ENCODE measurements at places on chromosomes 7 and 10.

DNA sequence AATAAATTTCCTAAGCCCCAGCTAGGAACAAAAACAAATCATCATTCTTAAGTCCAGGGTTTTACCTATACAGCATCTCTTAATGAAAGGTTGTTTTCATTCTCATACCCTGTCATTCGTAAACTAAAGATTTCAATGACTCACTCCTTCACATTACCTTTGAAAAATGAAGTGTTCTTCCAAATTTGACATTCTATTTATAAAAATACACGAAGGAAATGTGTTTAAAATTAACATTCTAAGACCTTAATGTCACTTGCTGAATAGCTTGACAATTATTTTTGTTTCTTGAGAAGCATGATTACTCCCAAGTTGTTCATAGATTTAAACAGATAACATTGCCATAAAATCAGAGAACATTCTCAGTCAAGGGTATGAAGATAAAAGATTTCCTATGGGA is 1188.3 kb upstream of the SORCS1 start:
- DNase-seq, result no peak

GRCh38 chr10:94315975-94316464 is 46.7 kb downstream of the NOC3L start:
- DNase-seq, result no peak

DNA sequence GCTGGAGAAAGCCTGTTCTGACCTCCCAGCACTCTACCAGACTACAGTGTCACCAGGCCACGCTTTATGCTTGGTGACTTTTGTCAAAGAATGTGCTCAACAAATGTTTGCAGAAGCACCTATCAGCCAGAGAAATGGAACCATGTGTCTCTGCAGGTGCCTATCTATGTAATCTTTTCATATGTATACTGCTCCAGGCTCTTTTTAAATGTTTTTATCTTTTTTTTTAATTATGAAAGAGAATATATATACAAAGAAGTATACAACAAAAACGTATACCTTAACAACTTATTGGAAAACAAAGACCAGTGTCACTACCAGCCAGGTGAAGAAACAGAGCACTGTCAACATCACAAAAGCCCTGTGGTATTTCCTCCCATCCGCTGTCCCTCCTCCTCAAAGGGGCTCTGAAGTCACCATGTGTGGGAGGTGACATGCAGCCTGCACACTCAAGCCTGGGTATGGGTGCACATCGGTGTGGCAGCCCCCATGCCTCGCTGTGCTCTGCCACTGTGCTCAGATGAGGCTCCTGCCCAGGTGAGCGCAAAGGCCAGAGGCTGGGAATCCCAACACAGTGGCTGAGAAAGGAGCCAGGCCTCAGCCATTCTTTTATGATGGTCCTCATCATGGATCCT is 120.6 kb downstream of the CLEC2L start:
- no peak for DNase-seq

DNA sequence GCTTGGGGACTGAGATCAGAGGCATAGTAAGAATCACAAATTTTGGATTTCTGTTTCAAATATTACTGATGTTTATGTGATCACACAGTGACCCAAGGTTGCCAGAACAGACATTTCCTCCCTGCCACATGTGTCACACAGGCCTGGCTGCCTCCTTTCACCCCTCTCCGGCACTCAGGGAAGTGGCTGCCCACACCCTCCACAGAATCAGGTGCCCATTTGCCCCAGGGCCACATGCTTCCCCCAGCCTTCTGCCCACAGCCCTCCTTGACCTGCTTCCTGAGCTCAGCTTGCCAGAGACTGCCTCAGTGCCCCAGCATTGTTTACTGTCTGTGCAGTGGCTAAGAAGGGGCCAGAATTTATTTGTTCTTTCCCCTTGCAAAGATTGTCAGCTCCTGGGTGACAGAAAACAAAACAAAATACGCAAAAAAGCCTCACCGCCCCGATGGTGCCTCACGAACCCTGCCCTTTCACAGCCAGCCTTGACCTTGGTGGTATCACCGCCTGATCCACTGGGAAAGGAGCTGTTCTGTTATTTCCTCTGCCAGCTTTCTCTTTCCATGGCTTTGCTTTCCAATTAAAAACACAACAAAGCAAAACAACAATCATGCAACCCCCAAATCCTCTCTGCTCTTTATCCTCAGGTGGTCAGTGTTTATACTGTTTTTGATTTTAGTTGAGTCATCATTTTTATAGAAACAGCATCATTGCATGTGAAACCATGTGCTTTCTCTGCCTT is 52.8 kb downstream of the CHN2 start:
- DNase-seq, result no peak

- no peak for DNase-seq
These were observed 146.8 kb downstream of the HIBADH start for GRCh38 chr7:27515933-27516332.

DNA sequence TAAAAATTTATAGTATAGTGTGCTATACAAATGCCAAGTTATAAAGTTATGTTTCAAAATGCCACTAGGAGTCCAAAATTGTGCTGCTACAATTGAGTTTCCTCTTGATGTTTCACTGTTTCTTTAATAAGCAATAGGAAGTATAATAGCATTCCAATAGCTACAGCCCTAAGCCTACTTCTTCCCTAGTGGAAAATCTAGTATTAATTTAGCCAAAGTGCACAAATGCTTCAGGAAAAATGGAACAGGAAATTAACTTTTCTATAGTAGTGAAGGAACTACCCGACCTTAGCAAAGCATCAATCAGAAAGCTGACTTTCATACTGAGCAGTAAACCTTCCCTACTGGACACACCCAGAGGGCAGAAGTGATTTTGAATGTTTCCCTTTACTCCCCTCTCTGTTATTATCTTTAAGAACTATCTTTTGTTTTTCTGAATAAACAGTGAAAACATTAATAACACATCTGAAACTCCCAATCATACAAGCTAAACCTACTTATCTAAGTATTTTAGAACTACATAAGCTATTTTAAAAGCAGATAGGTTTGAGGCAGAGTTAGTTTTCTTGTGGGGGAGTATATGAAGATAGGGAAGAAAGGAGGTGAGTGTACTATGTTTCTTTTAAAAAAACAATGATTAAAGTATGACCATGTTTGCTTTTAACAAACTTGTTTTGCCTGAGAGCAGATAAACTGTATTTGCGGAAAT is 13.7 kb downstream of the CPED1 start:
- no peak for DNase-seq

GRCh38 chr10:110265573-110266193 is 39.0 kb downstream of the SMNDC1 start:
- DNase-seq, result no peak

DNA sequence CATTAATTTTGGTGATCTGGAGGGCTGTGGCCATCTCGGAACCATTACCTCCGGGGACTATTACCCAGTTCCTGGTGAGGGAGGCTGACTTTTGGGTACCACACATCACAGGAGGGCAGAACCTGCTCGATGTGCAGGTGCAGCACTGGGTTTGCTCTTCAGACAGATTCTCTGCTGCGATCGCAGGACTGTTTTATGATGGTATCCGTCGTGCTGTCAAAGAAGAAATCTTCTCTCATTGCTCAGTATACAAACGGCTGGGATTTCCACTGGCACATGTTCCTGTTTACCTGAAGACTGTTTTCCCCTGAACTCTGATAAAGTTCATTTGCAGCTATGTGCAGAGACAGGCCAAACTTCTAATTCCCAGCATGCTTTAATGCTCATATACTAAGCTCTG is 27.2 kb upstream of the SHH start:
- no peak for DNase-seq

DNA sequence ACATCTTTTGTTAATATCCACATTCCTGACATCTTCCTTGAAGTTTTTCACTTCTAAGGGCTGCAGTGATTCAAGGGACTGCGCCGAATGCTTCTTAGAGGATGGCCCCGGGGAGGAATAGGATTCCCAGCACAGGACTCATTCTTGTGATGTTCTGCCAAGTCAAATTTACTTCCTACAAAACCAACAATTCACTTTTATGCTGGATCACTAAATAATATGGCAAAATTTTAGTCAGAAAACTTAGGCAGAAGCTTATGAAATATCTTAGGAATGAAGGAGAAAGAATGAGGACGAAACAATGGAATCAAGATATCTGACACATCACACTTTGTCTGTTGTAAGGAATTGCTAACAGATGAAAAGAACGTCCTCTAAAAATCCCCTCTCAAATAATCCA is 151.5 kb downstream of the JAZF1 start:
- DNase-seq, result no peak

GRCh38 chr7:112433289-112433688 is 17.0 kb upstream of the IFRD1 start:
- no peak for DNase-seq

- DNase-seq, result no peak
These were observed 1.4 kb downstream of the SCD start for GRCh38 chr10:100348389-100348927.

DNA sequence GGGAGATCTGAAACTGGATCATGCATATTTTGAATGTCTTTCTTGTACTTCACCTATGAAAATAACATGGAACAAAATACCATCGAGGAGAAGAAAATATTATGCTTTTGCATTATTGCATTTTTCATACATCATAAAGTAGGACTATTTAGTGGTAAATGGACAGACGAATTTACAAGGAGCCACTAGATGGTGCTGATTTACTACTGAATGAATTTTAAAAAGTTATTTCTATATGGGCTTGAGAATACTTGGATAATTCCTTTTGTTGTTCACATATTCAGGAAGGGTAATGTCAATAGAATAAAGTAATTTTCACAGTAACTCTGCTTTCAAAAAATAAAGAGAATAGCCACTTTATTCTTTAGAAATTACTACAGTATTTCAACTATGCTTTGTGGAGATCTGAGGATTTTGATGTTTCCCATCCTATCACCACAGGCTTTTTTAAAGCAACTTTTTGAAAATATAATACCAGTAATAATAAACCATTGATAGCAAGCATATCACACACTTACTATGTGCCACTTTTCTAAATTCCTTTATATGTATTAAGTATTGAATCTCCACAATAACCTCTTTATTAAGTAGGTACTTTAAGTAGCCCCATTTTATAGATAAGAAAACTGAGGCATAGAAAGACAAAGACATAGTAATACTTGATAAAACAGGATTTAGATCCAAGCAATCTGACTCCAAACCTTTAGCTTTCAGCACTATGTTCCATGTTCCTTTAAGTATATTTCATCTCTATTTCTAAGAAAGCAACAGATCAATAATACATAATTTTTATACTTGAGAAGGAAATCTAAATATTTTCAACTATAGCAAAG is 38.6 kb downstream of the NEBL start:
- no peak for DNase-seq

DNA sequence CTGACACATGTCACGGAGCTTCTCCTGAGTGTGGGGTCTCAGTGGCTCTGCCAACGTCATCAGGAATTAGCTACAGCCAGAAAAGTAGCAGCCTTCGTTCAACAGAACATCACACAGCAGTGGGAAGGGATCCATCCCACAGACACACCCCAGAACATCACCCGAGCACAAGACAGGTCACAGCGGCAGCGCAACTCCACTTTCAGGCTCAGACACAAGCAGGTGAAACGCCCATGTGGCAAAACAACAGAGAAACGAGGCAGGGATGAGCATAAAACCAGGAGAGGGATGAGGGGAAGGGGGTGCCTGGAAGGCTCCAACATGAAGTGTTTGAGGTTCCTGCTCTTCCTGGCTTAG is 44.8 kb downstream of the CAMK2B start:
- no peak for DNase-seq

DNA sequence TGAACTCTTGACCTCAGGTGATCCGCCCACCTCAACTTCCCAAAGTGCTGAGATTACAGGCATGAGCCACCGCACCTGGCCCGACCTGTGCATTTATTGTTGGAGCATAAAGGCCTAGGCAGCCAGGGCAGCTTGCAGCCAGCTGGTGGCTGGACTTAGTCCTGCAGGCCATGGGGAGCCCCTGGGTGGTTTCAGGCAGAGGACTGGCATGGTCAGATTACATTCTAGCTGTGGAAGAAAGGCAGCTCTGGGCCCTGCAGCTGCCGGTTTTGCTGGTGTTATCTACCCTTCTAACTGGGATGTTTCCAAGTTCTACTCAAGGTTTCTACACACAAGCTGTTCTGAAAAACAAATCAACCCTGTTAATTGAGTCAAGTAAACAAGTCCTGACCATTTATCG is 22.7 kb upstream of the MKRN1 start:
- DNase-seq, result no peak

DNA sequence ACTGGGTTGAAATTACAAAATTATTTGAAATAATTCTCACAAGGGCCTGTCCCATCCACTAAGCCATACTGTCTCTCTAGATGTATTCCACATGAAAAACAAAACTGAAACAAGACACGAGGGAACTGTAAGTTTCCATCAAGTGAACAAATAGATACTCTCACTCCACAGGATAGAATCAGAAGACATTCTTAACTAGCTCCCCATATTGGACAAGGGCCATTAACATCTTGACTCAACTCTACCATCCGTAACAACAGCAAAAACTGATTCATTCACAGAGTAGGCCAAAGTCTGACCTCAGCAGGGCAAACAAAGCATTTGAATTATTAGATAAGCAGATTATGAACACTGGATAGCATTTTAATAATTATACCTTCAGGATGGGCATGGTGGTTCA is 29.1 kb downstream of the UBE2H start:
- no peak for DNase-seq

GRCh38 chr10:128476368-128476725 is 350.1 kb upstream of the MKI67 start:
- no peak for DNase-seq

DNA sequence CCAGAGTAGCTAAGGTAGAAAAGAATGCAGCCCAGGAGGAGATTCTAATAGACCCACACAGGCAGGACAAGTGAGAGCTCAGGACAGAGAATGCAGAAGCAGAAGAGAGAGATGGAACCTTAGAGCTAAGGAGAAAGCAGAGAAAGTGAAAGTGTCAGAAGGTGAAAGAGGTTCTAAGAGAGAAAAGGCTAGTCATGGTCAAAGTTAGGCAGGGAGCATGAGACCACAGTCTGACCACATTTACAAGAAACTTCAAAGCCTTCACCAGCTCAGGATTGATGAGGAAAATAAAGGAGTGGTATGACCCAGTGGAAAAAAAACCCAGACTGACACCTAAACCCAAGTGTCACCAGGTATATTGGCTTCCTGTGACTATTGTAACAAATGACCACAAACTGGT is 131.8 kb upstream of the WDR11 start:
- DNase-seq, result no peak

- DNase-seq, result no peak
These were observed 108.0 kb downstream of the DNAJB6 start for GRCh38 chr7:157444843-157445135.

DNA sequence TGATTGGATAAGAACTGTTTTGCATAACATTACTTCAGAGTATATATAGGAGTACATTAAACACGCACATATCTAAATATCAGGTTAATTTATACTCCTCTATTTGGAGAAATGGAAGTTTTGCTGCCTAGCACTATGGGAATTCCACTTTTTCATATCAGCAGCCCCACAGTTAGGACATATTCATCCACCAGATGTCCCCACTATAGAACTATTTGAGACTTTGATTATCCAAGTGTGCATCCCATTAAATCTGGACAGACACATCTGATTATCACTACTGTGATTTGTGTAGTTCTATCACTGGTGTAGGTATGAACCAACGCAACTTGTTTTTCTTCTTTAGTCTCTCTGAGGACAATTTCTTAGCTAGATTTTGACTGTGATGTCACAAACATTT is 345.7 kb downstream of the THSD7A start:
- DNase-seq, result no peak
